ENCODE measurements at places on chromosomes 4 and X.

DNA sequence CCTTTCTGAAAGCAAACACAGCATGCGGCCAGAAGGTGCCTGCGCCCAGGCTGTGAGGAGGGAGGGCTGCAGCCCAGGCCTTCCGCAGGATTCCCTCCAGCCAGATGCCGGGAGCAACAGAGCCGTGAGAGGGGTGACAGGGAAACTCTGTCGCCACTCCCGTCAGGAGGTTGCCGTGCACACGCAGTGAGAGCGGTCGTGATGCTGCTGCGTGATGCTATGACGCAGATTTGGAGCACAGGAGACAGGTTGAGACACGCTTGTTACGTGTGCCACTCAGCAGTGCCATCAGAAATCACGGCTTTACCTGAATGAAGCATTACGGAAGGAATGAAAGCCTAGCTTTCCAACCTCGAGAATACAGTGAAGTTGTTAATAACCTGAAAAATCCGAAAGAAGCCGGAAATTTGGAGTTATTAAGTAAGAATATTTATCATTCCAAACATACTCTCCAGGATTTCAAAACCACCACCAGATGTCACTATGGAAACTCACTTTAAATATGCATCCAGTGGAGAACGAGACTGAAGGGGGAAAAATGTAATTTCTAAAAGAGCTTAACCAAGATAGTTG lies 54.4 kb downstream of the FAT1 start:
- no peak for DNase-seq

DNA sequence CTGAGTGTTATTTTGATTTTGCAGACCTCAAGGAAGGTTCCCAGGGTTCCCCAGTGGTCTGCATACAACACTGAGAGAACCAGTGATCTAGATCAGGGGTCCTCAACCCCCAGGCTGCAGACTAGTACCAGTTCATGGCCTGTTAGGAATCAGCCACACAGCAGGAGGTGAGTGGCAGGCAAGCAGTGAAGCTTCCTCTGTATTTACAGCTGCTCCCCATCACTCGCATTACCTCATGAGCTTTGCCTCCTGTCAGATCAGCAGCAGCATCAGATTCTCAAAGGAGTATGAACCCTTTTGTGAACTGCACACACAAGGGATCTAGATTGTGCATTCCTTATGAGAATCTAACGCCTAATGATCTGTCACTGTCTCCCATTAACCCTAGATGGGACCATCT lies 28.5 kb downstream of the EDNRA start:
- DNase-seq: no peak

GRCh38 chr4:109699553-109700225 lies 3.6 kb downstream of the CASP6 start:
- no peak for DNase-seq

DNA sequence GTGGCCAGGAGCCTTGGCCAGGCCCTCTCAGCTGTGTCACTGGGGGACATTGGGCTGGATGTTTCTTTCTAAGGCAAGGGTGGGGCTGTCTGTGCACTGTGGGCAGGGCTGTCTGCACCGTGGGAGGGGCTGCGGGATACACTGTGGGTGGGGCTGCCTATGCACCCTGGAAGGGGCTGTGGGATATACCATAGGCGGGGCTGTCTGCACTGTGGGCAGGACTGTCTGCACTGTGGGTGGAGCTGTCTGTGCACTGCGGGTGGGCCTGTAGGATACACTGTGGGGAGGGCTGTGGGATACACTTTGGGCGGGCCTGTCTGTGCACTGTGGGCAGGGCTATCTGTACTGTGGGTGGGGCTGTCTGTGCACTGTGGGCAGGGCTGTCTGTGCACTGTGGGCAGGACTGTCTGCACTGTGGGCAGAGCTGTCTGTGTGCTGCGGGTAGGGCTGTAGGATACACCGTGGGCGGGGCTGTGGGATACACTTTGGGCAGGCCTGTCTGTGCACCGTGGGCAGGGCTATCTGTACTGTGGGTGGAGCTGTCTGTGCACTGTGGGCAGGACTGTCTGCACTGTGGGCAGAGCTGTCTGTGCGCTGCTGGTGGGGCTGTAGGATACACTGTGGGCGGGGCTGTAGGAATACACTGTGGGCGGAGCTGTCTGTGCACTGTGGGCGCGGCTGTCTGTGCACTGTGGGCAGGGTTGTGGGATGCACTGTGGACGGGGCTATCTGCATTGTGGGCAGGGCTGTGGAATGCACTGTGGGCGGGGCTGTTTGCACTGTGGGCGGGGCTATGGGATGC lies 31.1 kb downstream of the ACOX3 start:
- DNase-seq: no peak

DNA sequence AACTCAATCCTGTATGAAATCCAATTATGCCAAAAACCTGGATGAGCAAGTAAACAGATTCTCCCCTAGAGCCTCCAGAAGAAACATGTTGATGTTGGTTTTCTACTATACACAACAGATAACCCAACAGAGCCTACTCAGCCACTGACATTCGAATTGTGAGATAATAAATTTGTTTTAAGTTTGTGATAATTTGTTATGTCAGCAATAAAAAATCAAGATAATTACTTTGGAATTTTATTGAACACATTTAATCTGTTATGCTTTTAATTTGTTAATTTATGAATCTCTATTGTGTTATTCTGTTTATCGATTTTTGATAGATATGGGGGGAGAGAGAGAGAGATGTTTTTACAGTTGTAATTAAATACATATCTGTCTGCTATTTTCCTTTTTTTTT lies 1016.1 kb upstream of the PCDH7 start:
- DNase-seq: no peak

DNA sequence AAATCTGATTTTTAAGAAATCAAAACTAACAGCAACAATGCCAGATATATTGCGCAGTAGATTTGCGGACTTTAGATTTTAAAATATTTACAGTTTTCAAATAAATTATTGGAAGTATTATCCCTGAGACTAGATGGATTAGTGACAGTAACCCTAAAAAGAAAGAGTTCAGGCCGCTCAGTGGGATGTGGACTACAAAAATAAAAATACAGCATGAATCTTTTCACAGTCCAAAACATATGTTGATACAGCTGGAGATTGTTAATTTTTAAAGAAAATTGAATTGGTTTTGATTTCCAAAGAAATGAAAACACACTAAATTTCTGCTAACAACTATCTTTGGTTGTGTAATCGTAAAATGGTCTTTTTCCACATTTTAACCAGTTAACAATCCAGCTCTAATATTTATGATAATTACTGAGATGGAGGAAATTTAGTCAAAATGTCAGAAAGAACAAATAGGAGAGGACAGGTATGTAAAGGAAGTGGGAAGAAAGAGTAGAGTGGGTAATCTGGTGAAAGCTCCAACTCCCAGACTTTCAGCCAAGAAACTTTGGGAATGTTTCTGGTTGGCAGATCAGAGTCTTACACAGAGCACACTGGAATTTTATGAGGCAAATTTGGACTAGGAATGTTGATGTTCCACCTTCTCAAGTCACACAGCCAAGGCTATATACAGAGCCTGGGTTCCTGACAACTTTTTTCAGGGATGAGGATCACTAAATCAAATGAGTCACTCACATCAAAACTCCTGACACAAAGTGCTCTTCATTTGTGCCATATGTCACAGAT lies 15.1 kb downstream of the C4orf36 start:
- no peak for DNase-seq

DNA sequence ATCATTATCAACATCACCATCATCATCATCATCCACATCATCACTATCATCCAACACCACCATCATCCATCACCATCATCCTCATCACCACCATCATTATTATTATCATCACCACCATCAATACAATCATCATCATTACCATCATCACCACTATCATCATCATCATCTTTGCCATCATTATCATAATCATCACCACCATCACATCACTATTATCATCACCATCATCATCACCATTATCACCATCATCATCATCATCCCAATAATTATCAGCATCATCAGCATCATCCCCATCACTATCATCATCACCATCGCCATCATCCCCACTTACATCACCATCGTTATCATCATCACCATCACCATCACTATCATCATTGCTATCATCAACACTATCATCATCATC lies 1021.9 kb upstream of the PRKX start:
- DNase-seq: no peak

- DNase-seq: no peak
Observed at GRCh38 chrX:38052096-38052495, 45.7 kb downstream of the SYTL5 start.
